ENCODE measurements at places on chromosomes 3 and 15.

DNA sequence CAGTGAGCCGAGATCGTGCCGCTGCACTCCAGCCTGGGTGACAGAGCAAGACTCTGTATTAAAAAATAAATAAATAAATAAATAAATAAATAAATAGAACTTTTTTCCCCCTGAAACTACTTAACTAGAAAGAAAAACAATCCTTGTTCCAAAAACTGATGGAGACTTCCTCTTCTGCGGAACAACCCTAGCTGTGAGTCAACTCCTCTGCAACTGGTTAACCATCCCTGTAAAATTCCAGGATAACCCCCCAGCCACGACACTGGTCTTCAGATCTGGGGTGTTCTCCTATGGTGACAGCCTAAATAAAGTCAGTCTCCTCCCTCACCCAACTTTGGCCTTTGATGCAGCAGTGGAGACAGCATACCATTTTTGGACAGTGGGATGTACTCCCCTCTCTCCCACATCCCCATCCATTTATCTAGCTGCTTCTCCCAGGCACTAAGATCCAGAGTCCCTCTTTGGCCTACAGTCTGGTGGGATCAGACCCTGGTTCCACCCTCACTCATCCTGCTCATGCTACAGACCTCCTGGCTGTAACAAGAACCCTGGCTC, 352.6 kb downstream of the OCA2 start:
- DNase-seq, result no peak

- no peak for DNase-seq
Measured at GRCh38 chr15:33982516-33982915, 14.2 kb downstream of the CHRM5 start.

DNA sequence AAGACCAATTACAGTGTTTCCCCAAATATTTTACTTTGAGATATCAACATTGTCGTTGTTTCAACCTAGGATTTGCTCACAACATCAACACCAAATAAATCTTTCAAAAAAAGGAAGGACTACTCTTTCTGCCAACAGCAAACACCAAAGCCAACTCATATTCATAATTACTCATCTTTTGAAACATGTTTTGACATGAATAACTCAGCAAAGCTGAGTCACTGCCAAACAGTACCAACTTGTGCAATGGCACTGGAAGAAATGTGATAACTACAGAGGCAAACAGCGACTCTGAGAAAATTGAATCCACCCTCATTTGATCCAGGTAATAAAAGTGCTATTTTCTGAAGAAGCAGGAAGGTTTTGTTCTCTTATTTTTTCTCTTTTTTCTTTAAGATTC, 67.2 kb downstream of the PEX5L start:
- DNase-seq, result no peak

GRCh38 chr15:65917407-65917756, 48.1 kb downstream of the RAB11A start:
- no peak for DNase-seq

DNA sequence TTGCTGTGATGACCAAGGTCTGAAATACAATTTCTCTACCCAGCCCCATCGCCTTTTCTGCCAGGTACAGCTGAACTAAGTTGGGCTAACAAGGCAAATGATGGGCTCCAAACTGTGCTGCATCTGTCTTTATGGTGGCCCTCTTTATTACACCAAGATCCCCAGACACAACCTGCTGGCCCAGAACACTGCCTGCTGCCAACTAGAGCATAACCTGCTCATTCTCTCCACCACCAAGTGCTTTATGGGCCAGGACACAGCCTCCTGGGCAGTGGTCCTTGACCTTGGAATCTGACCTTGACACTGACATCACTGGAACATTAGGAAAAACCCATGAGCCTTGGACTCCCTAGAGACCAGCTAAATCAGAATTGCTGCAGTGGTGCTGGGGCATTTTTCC, 3.3 kb downstream of the LINS1 start:
- DNase-seq, result no peak

DNA sequence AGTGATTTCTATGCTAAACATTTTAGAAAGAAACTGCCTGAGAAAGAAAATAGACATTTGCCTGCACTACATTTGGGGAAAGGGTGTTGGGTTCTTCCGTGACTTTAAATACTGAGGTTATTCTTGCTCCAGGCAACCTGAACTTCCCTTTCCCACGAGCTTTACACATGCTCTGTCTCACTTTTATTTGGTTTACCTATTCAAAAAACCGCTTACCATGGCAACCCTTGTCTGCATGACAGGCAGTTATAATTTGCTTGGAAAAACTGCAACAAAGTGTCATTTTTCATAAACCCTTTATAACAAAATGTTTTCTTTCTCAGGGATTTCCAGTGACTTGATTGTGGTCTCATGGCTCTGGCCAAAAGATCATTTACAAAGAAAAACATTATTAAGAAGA, 416.3 kb upstream of the MEIS2 start:
- DNase-seq, result no peak
